ENCODE measurements at places on chromosomes 7 and 10.

- DNase-seq, result no peak
These were observed 6.7 kb upstream of the PNLIP start for GRCh38 chr10:116538992-116539391.

- peak; percentile 73 for DNase-seq
These were observed 9.0 kb downstream of the MRPL32 start for GRCh38 chr7:42940985-42941847.

GRCh38 chr10:43322769-43323168, 48.7 kb upstream of the FXYD4 start:
- DNase-seq, result peak; percentile 10

GRCh38 chr7:44633254-44634186, 27.1 kb downstream of the OGDH start:
- DNase-seq, result no peak

- no peak for DNase-seq
These were observed 34.3 kb downstream of the SBDS start for GRCh38 chr7:66961096-66961495.

DNA sequence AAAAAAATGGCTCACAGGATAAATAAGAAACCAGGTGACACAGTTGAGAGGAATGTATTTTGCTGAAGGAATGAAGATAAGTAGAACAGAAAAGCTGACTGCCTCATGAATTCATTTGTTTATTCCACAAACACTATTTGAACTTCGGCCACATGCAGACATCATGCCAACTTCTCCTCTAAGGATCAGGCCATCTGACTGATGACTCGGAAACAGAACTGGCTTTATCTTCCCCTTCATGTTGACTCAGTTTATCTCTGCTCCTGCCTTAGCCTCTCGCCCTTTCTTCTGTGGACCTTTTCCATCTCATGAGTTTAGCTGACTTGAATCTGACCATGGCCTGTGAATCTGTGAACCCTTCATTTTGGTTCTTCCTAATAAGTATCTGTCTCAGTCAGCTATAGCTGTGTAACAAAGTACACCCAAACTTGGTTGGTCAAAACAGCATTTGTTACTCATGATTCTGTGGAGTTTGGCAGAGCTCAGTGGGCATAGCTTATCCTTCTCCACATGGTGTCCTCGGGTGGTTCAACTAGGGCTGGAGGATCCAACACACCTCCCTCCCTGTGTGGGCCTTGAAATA, 44.0 kb upstream of the GRID1 start:
- DNase-seq, result no peak

DNA sequence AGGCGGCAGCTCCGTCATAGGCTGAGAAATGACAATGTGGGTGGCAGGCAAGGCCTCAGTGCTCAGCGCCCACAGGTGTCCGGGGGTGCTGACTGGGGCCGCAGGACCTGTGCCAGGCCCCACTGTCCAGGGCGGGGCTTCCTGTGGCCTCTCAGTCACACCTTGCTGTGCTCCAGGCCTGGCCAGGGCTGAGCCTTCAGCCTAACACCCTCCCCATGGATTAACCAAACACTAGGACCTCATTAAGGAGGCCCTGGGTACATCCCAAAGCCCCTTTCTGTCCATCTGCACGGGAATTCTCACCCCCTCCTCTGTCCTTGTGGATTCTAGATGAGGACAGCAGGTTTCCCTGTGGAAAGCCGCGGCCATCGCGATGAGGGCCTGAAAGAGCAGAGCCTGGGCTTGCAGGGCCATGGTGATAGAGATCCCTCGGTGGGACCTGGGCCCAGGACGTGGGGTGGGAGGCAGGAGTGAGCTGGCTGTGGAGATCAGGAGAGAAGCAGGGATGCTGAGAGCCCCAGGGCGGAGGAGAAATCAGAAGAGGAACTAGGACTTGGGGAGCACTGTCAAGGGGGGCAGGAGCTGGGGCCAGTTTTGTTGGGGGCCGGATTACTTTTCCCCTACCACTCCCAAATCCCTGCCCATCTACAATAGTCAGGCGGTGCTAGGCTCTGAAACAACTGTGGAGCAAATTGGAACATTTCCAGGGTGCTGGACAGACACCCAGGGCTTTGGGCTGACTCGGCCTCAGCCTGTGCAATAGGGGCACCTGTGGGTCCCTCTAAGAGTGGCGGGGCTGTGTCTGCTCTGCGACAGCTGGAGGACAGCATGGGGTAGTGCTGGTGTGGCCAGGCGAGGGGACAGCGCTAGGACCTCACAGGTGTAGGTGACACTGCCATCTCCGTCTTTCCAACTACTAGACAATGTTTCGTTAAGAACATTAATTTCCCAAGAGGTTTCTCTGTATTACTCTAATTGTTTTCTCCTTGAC, 23.3 kb upstream of the MNX1 start:
- no peak for DNase-seq

GRCh38 chr10:96413151-96413787, 54.5 kb upstream of the OPALIN start:
- no peak for DNase-seq

- DNase-seq, result no peak
These were observed 29.9 kb upstream of the RAPGEF5 start for GRCh38 chr7:22386865-22387264.

All from activated naive CD4-positive, alpha-beta T cell (primary cell).